ENCODE measurements at places on chromosomes 16 and 17.

DNA sequence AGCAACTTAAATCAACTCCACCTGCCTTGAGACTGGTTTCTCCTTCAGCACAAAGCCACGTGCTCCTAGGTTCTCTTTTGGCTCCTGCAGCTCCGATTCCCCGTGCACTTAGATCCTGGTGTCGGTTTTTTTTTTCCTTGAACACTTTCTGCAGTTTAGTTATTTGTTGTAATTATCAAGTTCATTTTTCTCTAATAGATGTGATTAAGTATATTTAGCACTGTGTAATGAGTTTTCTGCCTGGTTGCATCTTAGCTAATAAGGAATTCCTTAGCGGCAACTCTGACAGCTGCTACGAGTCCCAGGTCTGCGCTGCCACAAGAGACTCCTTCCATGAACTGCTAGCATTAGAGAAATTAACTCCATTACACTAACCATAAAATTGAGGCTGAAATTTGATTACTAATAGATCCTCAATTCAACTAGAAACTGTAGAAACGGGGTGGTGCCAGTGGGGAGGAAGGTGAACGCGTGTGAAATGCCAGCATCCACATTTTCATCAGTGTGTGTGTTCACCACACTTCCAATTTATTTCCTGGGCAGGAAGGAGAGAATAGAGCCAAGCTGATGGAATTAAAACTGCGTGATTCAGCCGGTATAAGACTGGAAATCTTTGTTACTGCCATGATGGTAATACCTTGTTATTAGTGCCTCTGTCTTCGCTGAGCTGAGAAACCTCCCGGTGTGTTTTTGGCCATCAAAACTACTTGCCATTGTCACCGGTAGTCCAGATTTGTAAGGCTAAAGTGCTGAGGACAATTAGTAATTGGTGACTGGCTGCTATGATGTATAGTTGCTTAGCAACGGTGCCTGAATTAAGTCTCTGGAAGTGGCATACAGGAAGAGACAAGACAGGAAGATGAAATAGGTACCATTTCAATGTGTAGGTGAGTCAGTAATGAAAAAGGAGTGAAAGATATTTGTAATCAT, 232.4 kb downstream of the IRX3 start:
- DNase-seq: no peak

DNA sequence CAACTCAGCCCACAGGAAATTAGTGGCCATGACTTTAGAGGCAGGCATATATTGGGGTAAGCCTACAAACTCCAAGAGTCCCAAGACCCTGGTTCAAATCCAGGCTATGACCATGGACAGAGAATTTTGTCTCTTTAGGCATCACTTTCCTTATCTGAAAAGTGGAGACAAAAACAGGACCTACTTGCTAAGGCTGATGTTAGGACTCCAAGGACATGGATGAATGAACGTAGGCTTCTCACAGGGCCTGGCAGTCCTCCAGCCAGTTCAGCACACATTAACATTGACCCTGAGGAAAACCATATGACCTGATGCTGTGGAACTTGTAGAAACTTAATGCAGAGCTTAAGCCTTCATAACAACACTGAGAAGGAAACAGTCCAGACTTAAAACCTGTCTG, 1.4 kb downstream of the FKBP10 start:
- no peak for DNase-seq

DNA sequence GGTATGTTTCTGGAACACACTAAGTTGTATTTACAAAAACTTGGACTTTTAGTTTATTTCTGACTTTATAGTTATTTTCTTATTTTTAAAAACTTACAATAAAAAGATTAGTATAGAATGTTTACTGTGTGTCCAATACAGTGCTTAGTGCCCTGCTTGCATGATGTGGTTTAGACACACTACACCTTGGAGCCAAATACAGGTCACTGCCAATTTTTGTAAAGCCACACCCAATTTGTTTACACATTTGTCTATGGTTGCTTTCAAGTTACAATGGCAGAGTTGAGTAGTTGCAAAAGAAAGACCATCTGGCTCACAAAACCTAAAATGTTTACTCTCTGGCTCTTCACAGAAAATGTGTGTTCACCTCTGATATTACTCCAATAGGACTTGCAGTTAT, 807.1 kb downstream of the KCNJ2 start:
- no peak for DNase-seq

GRCh38 chr17:50774225-50774803, 7.0 kb upstream of the ANKRD40CL start:
- no peak for DNase-seq

DNA sequence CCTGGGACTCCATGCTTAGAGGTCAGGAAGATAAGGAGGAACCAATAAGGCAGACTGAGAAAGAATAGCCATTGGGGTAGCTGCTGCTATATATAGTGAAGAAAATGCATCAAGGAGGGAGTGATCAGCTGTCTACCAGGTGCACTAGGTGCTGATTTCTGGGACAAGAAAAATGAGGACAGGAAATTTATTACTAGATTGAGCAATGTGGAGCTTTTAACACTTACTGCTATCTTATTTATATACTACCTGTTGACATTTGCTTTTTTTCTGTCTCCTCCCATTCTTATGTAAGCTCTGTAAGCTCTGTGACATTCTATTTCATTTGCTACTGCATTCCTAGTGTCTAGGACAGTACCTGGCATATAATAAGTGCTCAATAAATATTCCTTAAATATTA, 53.7 kb upstream of the DHX40 start:
- no peak for DNase-seq

DNA sequence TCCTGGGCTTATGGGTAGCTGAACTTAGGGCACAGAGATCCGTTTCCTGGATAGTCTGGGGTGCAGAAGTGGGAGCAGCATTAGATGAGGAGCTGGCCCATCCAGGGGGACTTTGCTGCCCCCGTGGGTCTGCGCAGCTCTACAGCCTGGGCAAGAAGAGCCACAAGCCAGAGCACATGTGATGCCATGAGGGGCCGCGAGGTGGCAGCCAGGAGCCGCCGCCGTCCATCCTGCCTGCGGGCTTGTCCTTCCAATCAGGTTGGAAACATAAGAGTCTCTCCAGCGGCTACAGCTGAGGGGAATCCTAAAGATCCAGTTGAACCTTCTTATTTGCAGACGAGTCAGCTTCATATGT, 21.9 kb downstream of the C1QTNF1 start:
- peak; percentile 54 for DNase-seq

DNA sequence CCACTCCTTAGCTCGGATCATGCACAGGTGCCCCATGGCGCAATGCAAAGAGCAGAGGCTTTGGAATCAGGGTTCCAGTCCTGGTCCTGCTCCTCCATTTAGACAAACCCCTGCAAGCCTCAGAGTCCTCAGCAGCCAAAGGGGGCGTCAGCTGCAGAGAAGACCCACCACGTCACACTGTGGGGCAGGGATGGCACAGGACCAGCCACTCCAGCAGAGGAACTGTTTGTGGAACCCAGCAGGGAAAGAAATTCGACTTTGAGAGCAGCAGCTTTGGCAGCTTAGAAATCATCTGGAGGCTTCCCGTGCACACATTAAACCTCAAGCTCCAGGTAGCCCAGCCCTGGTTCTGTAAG, 25.2 kb downstream of the C17orf100 start:
- no peak for DNase-seq

DNA sequence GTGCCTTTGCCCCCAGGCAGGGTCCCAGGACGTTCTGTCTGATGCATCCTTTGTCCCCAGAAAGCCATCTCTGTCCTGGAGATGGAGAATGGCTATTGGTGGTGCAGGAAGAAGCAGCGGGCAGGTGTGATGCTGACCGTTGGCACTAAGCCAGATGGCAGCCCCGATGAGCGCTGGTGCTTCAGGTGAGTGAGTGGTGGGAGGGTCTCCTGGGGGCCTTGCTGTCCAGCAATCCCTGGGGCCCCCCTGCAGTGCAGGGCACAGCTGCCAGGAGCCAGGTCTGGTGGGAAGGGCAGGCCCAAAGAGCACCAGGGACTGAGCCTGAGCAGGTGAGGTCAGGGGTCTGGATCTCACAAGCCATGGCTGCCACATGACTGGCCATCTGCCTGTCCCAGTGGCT, 18.1 kb downstream of the TRPV2 start:
- no peak for DNase-seq

- no peak for DNase-seq
Observed at GRCh38 chr16:24953306-24953705, 61.9 kb downstream of the ARHGAP17 start.

DNA sequence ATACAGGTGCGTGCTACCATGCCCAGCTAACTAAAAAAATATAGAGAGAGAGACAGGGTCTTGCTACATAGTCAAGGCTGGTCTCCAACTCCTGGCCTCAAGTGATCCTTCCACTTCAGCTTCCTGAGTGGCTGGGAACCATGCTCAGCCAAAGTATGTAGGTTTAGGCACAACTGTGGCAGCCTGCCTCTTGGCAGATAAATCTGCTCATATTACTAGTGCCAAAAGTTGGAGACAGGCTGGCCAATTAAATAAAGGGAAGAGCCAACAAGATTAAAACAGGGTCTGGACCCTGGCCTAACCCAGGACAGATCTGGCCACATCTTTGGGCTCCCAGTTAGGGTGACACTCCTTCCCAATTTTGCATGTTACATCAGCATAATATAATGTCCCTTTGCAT, 151.7 kb downstream of the CBLN1 start:
- DNase-seq: no peak

DNA sequence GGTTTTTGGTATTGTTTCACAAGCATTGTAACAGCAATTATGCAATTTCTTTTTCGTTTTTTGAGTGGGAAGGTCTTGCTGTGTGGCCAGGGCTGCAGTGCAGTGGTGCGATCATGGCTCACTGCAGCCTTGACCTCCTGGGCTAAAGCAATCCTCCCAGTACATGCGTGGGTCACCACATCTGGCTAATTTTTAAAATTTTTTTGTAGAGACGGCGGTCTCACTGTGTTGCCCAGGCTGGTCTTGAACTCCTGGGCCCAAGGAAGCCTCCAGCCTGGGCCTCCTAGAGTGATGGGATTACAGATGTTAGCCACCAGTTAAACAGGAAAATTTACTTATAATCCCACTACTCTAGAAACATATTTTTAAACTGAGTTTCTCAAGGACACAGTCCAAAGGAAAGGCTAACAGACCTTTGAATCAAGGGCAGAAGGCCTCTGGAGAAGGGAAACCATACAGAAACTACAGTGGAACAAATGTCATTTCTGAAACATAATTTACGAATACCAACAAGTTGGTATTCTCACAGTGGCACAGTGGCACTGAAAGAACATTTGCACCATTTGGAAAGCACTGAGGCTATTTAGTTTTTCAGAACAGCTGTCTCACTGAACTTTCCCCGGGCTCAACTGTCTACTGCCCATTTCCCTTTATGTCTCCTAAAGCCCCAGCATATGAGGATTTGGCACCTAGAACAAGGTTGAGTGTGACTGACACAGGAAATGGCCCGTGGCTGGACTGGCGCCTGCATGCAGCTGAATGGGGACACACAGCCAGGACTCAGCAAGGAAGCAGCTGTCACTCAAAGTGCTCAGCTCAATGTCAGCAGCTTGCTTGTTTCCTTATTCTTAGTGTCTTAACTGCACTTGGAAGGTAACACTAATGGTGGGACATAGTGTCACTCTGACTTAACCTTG, 2.8 kb upstream of the PRKAR1A start:
- DNase-seq: no peak

DNA sequence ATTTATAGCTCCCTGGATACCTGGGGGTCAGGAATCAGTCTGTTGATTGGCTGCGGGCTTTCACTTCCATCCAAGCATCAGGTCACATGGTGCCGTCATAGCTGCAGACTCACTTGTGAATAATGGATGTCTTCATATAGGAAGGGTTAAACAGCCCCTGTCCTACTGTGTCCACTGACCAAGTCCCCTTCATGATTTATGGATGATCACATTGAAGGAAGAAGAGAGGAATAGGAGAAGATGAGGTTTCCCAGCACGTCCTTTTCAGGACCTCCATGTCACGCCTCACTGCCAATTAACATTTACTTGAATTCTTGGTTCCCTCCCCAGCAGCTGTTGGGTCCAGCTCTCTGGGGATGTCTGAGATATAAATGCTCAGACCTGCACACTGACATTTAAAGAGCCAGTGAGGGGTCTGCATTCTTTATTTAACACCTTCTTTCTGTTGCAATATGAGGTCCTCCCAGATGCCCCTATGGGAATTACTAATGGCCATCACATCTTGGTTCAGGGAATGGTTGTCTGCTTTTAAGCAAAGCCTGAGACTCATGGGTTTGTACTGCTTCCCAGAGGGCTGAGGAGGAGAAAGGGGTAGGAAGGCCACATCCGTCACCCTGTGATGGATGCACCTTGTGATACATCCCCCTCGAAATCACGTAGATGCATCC, 230.6 kb upstream of the HSBP1 start:
- DNase-seq: no peak

- no peak for DNase-seq
Observed at GRCh38 chr17:17131839-17132238, 74.3 kb downstream of the PLD6 start.

DNA sequence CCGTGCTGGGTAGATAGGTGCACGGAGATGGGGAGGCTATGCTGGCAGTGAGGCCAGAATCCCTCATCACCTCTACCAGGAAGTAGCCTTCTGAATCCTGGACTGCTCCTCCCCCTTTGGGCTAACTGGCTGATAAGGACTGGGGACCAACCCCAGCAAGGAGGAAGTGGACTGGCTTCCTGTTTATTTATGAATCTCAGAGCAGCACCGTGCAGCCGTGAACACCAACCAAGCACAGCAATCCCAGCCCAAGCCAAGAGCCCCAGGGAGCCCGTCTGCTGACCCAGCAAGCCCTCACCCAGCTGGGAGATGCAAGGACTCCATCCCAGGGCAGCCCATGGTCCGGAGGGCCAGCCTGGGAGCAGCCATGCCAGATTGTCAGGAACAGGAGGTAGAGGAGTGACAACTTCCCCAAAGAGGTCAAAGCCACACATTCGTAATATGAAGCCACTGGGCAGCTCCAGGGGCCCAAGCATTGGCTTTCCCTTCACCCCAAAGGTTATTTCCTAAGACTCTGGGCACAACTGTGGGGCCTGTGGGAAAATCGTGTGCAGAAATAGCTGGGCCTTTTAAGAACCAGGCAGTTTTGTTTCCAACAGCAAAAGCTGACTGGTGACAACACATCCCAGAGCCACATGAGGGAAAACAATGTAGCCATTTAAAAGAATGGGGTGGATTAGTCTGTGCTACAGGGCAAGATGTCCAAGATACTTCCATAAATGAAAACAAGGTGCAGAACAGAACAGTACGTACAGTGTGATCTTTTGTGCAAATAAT, 23.9 kb downstream of the PHB1 start:
- DNase-seq: no peak

- no peak for DNase-seq
Observed at GRCh38 chr17:37742116-37742761, 2.6 kb downstream of the HNF1B start.

DNA sequence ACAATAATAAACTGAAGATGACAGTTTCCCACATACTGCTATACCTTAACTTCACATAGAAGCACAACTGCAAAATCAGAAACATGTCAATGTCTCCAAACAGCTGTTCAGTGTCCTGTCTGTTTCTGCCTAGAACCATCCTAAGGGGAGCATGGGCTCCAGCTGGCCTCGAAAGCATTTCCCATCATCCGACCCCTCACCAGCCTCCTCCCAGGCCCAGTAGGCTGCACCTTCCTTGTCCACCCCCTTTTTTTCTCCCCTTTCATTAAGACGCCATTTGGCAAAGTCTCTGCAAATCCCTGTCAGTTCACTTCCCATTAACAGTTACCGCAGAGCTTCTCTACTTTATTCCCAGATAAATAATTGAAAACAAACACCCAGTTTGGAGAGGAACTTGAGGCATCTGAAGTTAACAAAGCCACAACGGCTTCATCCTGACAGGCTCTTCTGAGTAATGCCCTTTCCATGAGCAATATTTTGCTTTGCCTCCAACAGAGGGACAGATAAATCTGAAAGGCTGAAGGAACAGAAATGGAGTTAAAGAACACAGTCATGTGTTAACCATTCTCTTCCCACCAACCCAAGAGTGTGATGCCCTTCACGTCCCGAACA, 65.3 kb downstream of the SLC39A11 start:
- DNase-seq: no peak

GRCh38 chr17:38897176-38897575, 27.3 kb downstream of the LASP1 start:
- DNase-seq: no peak
